Activated CD4-positive, alpha-beta T cell treated with anti-CD3 and anti-CD28 coated beads, Interleukin-2, amount 10 ng/mL, durations not matched to agents 24 days and 14 days (primary cell): ENCODE measurements at places on chromosomes 7 and 10.
A peak's percentile ranks its signal among the peaks of the same experiment; 100 is the strongest.

- DNase-seq, result no peak
Observed at GRCh38 chr7:51209426-51209825, 107.2 kb downstream of the COBL start.

DNA sequence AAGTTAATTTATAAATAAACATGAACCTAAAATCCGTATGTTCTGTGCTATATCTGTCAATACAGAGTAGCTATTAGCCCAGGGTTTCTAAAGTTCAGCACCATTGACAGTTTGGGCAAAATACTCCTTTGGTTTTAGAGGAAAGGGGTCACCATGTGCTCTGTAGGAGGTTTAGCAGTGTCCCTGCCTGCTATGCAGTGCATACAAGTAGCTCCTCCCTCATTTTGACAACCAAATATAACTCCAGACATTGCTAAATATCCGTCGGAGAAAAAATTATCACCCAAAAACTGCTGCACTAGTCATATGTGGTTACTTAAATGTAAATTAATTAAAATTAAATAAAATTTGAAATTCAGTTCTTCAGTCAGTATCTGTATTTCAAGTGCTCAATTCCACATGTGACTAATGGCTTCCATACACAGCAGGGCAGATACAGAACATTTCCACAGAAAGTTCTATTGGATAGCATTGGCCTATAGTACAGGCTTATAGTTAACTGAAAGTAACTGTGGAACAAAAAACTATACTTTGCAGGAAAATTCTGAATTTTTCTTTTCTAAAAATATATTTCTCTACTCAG lies 6.4 kb downstream of the UPF2 start:
- DNase-seq, result no peak

DNA sequence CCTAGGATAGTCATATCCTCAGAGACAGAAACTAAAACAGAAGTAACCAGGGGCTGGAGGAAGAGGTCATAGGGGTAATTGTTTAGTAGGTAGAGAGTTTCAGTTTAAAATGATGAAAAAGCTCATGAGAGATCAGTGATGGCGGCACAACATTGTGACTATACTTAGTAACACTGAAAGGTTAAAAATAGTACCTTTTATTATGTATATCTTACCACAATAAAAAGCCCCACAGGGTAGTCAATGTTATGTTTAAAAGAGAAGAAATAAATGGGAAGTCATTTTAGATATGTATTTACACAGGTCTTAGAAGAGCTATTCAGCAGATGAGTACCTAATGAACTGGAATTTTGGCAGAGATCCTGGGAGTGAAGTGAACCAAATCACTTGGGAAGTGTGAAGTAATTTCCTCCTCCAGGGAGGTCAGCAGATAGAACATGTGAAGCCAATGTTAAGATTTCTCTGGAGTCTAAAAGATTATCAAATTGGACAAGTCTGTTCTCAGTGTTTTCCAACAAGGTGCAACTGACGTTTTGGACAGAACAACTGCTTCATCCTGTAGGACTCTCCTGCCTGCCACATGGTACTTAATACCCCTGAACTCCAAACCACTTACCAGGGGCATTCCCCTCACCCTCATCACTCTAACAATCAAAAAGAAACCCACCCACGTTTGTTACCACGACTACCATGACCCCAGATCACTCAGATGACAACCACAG lies 6.4 kb downstream of the CDCA7L start:
- DNase-seq, result peak; percentile 79

DNA sequence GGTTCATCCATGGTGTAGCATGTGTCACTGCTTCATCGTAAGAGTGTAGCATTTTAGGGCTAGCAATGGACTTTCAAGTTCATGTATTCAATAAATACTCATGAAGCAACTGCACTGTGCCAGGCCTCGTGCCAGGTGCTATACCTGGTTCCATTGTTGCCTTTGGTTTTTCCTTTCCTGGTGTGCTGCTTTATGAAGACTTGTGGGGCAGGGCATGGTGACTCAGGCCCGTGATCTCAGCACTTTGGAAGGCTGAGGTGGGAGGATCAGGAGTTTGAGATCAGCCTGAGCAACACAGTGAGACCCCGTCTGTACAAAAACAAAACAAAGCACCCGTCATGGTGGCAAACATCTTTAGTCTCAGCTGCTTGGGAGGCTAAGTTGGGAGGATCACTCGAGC lies 2.2 kb upstream of the CPA4 start:
- DNase-seq, result no peak

DNA sequence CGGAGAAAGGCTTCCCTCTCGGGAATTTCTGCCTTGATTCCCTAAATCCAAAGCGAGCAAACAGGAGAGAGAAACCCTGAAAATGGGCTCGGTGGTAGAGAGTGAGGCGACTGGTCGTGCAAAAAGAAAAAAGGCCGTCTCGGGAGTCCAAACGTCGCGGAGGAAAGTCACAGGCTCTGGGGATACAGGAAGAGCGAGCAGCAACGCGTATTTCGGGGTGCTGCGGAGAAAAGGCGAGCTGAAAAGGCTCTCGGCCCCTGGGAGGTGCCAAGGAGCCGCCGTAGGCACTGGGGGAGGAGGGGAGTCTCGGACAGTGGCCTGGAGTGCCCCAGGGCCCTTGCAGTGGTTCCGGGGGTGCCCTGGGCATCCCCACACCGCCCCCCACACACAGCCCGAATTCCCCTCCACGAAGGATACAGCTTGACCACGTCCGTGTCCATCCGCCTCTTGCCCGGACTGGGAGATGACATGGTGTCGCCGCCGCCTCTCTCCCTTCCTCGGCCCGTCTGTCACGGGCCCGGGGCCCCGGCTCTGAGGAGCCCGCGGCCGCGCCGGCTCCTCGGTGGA lies 591 bp downstream of the UBE2H start:
- peak; percentile 81 for DNase-seq

GRCh38 chr10:130159192-130159794 lies 23.1 kb downstream of the GLRX3 start:
- DNase-seq, result no peak
